ENCODE measurements at places on chromosomes 12 and 14.
A peak's percentile ranks its signal among the peaks of the same experiment; 100 is the strongest.

GRCh38 chr14:65334765-65335410, 77.6 kb upstream of the FUT8 start:
- DNase-seq: no peak

- no peak for DNase-seq
Observed at GRCh38 chr14:64625386-64626232, 75.8 kb downstream of the PPP1R36 start.

GRCh38 chr12:96121271-96121711, 72.9 kb upstream of the ELK3 start:
- DNase-seq: no peak

- DNase-seq: no peak
Observed at GRCh38 chr12:89995870-89996269, 287.2 kb upstream of the ATP2B1 start.

GRCh38 chr12:121128908-121129810, 3.5 kb upstream of the P2RX7 start:
- DNase-seq: no peak

DNA sequence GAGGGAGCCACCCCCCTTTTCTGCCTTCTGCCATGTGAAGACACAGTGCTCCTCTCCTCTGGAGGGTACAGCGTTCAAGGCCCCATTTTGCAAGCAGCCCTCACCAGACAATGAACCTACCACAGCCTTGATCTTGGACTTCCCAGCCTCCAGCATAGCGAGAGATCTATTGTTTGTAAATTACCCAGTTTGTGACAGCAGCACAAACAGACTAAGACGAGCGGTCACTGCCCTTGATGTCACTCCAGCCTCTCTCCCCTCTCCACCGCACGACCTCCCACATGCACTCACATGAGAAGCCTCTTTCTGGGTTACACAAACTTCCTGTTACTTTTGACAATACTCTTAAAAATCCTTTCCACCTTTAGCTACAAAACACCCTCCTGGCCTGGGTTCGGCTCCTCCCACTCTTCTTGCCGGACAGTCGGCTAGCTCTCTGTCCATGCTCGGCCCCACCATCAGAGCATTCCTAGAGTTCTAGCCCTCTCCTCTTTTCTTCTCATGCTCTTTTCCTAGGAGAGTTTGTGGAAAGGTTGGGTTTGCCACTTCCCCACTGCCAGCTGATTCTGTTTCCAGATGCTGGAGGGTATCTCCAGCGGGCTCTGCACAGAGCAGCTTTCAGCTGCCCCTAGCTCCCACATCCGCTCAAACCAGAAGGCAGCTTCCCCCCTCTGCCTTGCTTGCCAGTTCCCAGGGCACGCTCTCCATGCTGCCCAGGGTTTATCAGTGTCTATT, 124.3 kb downstream of the FOXN3 start:
- DNase-seq: no peak

GRCh38 chr12:42469355-42470175, 120.0 kb downstream of the PRICKLE1 start:
- no peak for DNase-seq

DNA sequence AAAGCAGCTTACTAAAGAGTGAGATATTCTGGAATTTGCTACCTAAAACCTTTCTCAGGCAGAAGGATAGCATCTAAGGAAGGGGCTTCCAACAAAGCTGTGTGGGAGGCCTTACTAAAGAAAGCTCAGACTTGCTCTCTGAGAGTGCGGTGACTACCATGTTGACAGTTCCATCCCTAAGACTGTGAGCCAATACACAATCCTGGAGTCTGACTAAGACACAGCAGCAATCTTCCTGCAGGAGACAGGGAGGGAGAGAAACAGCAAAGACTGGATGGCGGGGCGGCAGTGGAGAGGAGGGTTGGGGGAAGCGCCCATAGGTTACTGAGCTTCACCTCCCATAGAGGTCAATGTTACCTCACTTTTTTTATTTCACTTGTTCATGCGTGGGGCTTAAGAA, 70.9 kb downstream of the KITLG start:
- DNase-seq: no peak

GRCh38 chr12:78863482-78864402, 832 bp upstream of the SYT1 start:
- peak; percentile 12 for DNase-seq

Data from fibroblast of the conjunctiva (primary cell).